ENCODE measurements at places on chromosomes 1 and 21.
A peak's percentile ranks its signal among the peaks of the same experiment; 100 is the strongest.

GRCh38 chr1:23422241-23422877 is 2.2 kb downstream of the TCEA3 start:
- DNase-seq: no peak

DNA sequence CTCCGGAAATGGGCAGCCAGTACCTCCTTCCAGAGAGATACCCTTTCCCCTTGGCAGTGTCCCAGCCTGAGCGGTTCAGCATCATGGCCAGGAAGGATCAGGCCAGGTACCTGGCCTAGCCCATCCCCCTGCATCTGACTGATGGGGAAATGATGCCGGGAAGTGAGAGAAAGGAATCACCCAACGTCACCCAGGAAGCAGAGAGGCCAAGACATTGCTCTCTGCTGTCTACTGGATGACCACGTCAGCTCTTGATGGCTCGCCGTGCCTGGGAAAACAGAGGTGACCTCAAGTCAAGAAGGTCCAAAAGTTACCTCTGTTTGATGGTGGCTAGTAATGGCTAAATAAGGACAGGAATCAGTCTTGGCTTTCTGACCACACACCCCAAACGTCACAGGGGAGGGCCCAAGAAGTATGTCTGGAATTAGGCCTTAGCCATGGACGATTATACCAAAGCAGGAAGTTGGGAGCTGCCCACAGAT is 79.0 kb downstream of the MRPL37 start:
- DNase-seq: no peak

- no peak for DNase-seq
Measured at GRCh38 chr1:156884560-156885184, 8.8 kb upstream of the PEAR1 start.

DNA sequence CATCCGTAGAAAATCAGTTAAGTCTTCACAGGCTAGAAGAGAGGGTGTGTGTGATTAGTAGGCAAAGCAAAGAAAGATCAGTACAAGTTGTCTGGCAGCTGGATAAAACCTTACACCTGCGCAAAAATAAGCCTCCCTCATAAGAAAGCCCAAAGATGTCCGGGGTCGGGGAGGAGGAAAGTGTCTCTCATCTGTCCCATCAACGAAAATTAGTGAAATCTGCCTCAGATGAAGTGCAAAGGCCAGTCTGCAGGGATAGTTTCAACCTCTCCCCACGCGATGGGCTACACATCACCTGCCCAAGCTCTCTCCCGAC is 333.9 kb downstream of the SRGAP2C start:
- no peak for DNase-seq

- DNase-seq: no peak
Measured at GRCh38 chr1:81044708-81045107, 756.0 kb upstream of the ADGRL2 start.

DNA sequence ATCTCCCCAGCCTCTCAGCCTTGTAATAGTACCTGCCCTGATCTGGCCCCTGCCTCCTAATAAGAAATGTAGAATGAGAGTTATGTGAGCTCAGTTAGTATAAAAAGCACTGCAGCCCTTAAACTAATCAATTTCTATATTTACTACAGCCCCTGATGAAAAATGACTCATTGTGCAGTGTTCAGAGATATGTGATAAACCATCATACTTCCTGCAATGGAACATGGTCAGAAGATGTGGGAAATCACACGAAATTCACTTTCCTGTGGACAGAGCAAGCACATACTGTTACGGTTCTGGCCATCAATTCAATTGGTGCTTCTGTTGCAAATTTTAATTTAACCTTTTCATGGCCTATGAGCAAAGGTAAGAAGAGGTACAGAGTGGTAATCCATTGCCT is 176.8 kb upstream of the PDE4B start:
- no peak for DNase-seq

- DNase-seq: no peak
Measured at GRCh38 chr1:106836708-106837107, 219.8 kb upstream of the PRMT6 start.

DNA sequence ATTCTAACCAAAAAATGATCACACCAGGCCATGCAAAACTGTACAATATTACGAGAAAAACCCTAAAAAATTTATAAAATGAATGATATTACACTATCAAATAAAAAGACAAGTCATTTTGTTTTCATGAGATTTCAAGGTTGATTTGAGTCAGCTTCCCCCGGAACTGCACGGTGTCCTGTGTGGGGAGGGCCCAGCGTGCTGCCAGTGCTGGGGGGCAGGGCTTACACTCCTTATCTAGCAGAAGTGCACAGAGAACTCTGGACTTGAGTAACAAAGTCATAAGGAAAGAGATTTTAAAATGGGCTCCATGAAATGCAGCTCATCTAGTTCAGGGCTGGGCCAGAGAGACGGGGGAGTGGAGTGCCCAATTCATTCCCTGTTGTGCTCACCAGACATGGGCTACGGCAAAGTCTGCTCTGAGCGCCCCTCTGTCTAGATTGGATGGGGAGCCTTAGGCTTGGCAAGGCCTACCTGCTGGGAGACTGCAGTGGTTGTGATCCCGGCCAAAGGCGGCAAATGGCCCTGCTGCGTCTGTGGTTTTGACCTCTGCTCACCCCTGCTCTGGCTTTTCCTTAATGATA is 50.1 kb downstream of the COQ8A start:
- no peak for DNase-seq

DNA sequence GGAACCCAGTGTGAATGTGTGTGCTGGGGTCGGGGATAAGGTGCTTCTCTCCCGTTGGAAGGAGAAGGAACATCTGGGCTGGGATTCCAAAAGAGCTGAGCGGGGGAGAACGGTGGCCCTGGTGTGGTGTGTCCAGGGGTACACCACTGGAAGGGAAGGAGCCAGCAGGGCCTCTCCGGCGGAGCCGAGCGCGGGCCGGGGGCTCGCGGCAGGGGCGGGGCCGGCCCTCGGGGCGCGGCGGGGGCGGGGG is 231 bp upstream of the RPS6KA1 start:
- DNase-seq: no peak

DNA sequence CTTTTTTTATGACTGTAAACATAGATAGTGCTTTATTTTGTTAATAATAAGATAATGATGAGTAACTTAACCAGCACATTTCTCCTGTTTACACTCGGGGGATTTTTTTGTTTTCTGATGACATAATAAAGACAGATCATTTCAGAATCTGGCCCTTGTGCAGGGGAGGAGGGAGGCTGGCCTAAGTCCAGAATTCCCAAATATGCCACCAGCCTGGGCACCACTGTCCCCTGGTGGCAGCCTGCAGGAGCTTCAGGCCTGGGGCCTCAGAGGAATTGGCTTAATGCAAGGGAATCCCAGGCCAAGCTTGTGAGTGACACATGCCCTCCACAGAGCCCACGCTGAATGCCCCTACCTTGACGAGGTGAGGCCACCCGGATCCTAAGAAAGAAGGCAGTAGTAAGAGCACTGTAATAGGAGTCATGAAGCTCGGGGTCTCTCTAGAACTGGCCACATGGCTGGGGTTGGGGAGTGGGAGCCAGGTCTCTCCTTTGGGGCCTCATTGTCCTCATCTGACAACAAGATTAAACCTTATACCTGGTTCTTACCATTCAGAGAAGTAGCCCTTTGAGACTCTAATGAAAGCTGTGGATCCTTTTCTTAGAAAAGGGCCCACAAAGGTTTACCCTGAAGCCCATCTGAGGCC is 24.1 kb downstream of the ETNK2 start:
- peak; percentile 85 for DNase-seq

GRCh38 chr1:156504438-156504813 is 3.9 kb upstream of the MEF2D start:
- DNase-seq: no peak

DNA sequence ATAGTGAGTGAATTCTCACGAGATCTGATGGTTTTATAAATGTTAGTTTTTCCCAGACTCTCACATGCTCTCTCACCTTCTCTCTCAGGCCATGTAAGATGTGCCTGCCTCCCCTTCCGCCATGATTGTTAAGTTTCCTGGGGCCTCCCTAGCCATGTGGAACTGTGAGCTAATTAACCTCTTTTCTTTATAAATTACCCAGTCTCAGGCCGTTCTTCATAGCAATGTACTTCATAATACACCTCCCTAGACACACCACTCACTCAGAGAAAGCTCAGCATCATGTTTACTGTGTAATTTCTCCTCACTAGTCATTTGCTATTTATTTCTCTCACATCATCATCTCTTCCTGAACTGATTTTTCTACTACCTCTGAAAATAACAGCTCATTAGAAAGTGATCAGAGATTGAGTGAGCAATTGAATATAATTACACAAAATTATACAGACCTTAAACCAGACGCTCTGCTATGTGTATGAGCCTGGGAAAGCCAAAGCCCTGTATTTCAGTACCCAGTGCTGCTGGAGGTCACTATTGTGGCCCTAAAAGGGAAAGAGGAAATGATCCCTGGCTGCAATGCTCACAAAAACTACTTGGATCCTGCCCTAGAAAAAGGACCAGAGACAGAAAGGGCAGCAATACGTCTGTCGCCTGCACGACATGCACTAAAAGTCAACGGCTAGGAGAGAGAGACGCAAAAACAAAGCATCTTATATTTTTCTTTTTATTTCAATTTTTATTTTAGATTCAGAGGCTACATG is 284.5 kb downstream of the DSCAM start:
- no peak for DNase-seq

DNA sequence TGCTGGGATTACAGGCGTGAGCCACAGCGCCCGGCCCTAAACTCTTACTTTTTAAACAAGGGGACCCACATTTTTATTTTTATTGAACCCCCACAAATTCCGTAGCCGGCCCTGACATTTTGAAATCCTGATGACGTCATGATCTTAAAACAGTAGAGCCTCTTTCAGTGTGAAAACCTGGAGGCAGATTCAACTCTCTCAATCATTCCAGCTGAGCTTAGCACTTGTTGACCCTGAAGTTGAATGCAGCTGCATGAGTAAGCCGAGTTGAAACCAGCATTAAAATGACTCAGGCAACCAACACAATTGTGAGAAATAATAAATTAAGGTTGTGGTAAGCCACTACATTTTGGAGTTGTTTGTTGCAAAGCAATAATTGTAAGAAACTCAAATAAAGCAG is 93.9 kb upstream of the ADGRL4 start:
- no peak for DNase-seq

- DNase-seq: no peak
Measured at GRCh38 chr1:107997866-107998265, 32.9 kb upstream of the VAV3 start.

- no peak for DNase-seq
Measured at GRCh38 chr1:2406451-2407041, 5.8 kb downstream of the PEX10 start.

DNA sequence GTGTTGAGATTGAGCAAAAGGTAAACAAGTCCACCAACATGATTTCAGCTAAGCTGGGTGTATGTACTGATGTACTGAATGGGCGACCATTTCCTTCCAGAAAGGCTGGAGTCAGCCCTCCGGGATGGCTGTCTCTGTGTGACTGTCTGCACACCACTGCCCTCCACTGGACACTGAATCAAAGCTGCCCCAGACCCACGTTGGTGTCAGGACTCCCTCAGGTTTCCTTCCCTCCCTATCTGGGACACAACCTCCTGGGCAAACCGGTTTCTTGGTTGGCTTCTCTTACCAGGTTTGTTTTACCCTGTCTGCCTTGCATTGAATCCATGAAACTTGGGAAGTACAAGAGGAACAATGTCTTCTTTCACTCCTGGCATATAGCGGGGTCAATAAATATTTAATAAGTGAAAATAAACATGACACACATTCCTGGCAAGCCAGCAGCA is 5.3 kb upstream of the SRP9 start:
- DNase-seq: peak; percentile 65

- DNase-seq: peak; percentile 70
Measured at GRCh38 chr1:52553362-52554266, 722 bp upstream of the TUT4 start.

- no peak for DNase-seq
Measured at GRCh38 chr1:226350519-226350865, 41.5 kb upstream of the LIN9 start.

GRCh38 chr1:223732993-223733798 is 20.9 kb downstream of the CAPN2 start:
- DNase-seq: no peak

- no peak for DNase-seq
Measured at GRCh38 chr1:19616489-19616888, 27.6 kb upstream of the NBL1 start.

- no peak for DNase-seq
Measured at GRCh38 chr1:2238361-2239012, 10.4 kb downstream of the SKI start.

- DNase-seq: no peak
Measured at GRCh38 chr1:221521686-221522085, 220.2 kb downstream of the DUSP10 start.

GRCh38 chr1:21939650-21940374 is 2.7 kb upstream of the HSPG2 start:
- DNase-seq: peak; percentile 9

DNA sequence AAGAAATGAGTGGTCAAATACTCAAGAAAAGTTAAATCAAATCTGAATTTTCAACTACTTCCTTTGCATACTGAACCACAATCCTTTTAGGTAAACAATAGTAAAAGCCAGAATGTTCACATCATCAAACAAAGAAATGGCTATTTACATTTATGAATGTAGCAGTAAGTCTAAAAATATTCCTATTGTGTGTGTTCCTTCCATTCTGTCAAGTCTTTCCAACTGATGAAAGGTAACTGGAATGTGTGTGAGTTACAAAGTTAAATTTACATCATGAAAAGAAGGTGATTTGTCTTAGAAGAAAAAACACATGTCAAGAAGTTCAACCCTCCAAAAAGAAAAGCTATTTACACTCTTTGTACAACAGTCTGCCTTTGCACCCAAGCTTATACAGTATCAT is 203.1 kb downstream of the SIPA1L2 start:
- no peak for DNase-seq

DNA sequence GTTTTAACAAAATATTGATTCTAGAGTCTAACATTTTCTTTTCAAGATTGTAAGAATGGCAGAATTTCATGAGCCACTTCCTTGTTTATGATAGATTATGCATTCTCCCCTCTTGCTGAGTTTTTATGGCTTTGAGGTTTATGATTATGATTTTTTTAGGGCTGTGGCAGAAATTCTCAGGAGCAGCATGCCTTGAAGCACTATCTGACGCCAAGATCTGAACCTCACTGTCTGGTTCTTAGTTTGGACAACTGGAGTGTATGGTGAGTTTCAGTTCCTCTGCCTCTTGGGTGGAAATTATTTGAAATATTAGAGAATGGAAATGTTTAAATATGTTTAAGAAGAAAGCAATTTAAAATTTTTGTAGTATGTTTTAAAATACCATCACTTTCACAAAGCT is 10.2 kb downstream of the USP16 start:
- DNase-seq: no peak

DNA sequence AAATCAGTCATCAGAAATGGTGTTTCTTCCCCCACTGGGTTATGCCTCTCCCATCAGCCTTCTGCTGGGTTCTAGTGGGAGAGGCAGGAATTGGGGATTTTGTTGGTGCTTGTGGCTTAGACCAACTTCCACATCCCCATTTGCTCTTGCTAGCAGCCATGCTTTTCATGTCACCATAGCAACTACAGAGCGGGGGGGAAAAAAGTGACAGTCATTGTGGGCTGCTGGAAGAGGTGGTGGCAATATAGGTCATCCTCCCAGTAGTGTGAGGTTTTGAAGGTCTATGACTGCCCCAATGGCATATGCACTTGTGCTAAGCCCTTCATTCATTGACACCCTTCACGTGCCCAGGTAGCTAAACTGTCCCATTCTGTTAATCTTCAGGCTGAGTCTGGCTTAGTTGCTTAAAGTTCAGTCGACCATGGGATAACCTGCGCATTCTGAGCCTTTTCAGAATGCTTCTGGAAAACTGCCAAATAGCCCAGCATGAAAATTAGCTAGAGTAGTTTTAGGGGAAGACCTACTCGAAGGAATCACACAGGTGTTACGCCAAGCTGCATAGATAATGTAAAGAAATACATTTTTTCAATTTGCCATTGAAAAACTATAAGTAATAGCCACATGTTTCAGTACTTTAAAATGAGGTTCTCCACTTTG is 53.7 kb upstream of the ZNF326 start:
- DNase-seq: peak; percentile 16

Data from NCI-H1417 (cell line).